ENCODE measurements at places on chromosomes 5 and 9.

- DNase-seq: no peak
Measured at GRCh38 chr9:98329281-98329680, 73.8 kb upstream of the TBC1D2 start.

- DNase-seq: no peak
Measured at GRCh38 chr5:82107267-82107666, 135.4 kb downstream of the ATG10 start.

DNA sequence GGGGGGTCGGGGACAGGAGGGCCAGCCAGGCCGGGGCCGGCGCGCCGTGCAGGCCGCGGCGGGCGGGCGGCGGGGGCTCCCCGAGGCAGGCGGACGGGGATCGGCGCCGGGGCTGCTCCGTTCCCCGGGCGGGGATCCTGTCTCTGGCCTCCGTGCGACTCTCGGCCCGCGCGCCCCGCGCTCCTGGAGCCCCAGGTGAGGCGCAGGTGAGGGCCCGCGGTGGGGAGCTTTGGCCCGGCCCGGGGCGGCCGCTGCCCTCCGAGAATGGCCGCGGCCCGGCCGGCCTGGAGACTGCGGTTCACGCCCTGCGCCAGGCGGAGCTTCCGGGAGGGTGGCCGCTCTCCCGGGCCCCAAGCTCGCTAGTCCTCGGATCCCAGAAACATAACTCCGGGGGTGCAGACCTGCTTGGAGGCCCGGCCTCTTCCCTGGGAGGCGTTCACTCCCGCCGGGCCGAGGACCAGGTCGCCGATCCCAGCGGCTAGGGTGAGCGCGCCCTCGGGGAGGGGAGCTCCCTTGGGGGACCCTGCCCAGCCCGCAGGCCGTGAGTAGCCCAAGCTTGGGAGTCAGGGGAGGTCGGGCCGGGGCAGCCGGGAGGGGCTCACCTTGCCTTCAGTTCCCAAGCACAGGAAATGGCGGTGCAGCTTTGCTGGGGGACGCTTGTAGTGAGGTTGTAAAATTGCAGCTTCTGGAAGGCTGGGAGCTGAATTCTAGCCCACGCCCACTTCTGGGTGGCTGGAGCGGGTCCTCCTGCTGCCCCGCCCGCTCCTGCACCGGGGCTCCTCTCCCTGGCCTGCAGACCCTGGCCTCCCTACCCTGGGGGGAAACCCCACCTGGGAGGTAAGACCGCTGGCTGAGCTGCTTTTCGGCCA lies 723 bp downstream of the PPP1R26 start:
- no peak for DNase-seq

DNA sequence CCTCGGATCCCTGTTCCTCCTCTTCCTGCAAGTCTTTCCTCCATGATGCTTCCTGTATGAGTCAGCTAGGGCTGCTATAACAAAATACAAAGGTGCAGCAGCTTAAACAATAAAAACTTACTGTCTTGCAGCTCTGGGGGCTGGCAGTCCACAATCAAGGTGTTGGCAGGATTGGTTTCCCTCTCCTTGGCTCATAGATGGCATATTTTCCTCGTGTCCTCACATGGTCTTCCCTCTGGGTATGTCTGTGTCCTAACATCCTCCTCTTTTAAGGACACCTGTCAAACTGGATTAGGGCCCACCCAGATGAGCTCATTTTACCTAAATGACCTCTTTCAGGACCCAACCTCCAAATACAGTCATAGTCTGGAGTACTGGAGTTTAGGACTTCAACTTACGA lies 117.5 kb downstream of the MED10 start:
- no peak for DNase-seq

DNA sequence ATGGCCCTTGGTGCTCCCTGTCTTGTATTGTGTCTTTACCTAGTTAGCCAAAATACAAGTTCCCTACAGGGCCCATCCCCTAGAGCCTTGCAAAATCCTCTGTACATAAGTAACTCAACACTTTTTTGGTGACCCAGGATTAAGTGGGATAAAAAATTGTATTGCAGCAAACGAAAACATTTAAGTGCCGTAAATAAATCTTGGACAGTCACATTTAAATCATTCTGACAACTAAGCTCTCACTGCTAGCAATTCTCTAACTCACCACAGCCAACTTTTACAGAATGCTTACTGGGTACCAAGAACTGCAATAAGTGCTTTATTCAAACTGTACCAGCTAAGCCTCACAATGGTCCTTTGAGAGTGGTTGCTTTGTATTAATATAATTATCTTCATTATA lies 56.6 kb downstream of the GNAQ start:
- no peak for DNase-seq
